Breast epithelium (tissue), 4 donors: ENCODE measurements at places on chromosomes 5 and 9.
A peak's percentile ranks its signal among the peaks of the same experiment; 100 is the strongest.

GRCh38 chr5:2295476-2295875 is 412.8 kb upstream of the IRX4 start:
- H3K27ac ChIP-seq, result no peak overlapping the region
- H3K36me3 ChIP-seq, result no peaks in the 10 kb centered on the region
- peak; percentile 31 for DNase-seq
- no peaks in the 10 kb centered on the region for H3K4me1 ChIP-seq
- no peak overlapping the region for H3K4me3 ChIP-seq
- H3K27me3 ChIP-seq, result no peaks in the 10 kb centered on the region

- H3K4me3 ChIP-seq, result peak overlapping the region; percentile 76
- peaks cover 3% of the 10 kb centered on the region for H3K4me1 ChIP-seq
- no peak for DNase-seq
- H3K36me3 ChIP-seq, result no peaks in the 10 kb centered on the region
- no peaks in the 10 kb centered on the region for H3K27me3 ChIP-seq
Observed at GRCh38 chr9:132879457-132880323, 992 bp downstream of the SPACA9 start.

DNA sequence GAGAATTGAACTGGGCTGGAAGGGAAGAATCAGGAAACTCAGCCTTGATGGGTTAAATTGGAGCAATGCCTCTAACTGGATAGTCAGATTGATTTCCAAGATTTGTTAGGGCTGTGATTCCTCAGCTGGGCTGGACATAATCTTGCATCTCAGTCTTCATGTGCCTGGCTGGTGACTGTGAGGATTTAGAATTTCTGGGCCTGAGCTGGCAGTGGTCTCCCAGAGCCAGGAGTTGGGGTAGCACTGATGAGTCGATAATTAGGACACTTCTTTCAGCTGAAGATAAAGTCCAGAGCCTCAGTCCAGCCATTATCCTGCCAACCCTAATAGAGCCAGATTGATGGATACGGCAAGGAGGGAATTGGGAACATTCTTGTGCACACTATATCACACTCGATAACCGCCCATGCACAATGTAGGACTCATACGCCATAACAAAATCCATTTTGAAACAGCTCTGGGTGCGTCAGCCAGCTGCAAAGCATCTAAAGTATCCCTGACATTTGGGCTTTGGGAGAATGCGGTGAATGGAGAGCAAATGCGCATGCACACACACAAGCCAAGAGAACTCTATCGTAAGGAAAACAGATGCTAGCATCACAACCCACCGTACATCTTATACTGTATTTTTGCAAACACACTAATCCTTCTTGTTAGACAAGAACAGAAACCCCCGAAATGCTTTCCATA is 405.1 kb upstream of the KLF4 start:
- no peaks in the 10 kb centered on the region for H3K36me3 ChIP-seq
- no peak overlapping the region for H3K27ac ChIP-seq
- no peaks in the 10 kb centered on the region for H3K27me3 ChIP-seq
- H3K4me1 ChIP-seq, result no peaks in the 10 kb centered on the region
- DNase-seq, result no peak

- H3K4me1 ChIP-seq, result no peaks in the 10 kb centered on the region
- no peak overlapping the region for H3K4me3 ChIP-seq
- H3K36me3 ChIP-seq, result no peaks in the 10 kb centered on the region
- H3K27me3 ChIP-seq, result no peaks in the 10 kb centered on the region
Observed at GRCh38 chr5:50623666-50624065, 42.8 kb upstream of the PARP8 start.

GRCh38 chr9:91345978-91346377 is 15.7 kb downstream of the AUH start:
- H3K36me3 ChIP-seq, result no peaks in the 10 kb centered on the region
- DNase-seq, result no peak
- no peak overlapping the region for H3K27ac ChIP-seq
- H3K4me1 ChIP-seq, result peaks cover 9% of the 10 kb centered on the region

- no peak for DNase-seq
- no peak overlapping the region for H3K27ac ChIP-seq
- H3K4me1 ChIP-seq, result no peaks in the 10 kb centered on the region
- H3K36me3 ChIP-seq, result no peaks in the 10 kb centered on the region
- no peak overlapping the region for H3K4me3 ChIP-seq
- no peaks in the 10 kb centered on the region for H3K27me3 ChIP-seq
Observed at GRCh38 chr5:142520885-142521284, 165.0 kb downstream of the FGF1 start.

DNA sequence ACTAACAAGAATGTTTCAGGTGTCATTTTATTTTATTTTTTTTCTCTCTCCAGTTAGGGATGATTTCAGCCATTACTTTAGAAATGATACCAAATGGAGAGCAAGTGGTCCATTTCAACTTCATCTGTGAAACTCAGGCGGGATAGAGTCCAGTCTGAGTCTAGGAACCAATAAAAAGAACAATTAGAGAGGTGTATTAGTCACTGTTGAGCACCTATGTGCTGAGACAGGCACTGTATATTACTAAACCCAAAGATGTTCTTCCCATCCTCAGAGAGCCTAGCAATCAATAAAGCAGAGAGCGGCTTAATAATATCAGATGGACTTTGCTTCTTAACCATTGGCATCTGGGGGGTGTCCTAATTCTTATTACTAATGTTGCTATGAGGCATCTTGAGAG is 410.3 kb upstream of the SLC24A2 start:
- no peak overlapping the region for H3K27ac ChIP-seq
- no peaks in the 10 kb centered on the region for H3K4me1 ChIP-seq
- H3K4me3 ChIP-seq, result no peak overlapping the region
- no peaks in the 10 kb centered on the region for H3K36me3 ChIP-seq
- no peaks in the 10 kb centered on the region for H3K27me3 ChIP-seq

- no peaks in the 10 kb centered on the region for H3K36me3 ChIP-seq
- DNase-seq, result no peak
- no peaks in the 10 kb centered on the region for H3K27me3 ChIP-seq
- H3K27ac ChIP-seq, result peak overlapping the region; percentile 52
Observed at GRCh38 chr9:113943112-113944009, 67.3 kb downstream of the ZNF618 start.

DNA sequence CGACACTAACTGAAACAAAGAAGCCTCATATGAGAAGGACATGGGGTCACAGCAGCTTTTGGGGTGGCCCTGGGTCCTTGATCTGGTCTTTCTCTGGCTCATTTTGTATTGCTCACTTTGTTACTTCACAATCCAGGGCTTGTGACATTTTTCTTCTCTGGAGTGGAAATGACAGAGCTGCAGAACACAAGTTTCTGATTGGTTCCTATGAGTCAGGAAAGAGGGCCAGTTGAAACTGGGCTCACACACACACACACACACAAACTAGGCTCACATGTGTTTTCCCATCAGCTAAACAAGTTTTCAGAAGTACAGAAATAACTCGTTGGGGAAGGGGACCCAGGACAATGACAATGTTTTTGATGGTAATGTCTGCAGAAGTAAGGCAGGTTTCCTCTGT is 54.3 kb downstream of the TMC1 start:
- H3K27me3 ChIP-seq, result no peaks in the 10 kb centered on the region
- no peak overlapping the region for H3K4me3 ChIP-seq
- no peak for DNase-seq
- peaks cover 2% of the 10 kb centered on the region for H3K4me1 ChIP-seq
- peak overlapping the region; percentile 16 for H3K27ac ChIP-seq

- H3K27ac ChIP-seq, result peak overlapping the region; percentile 46
- no peak overlapping the region for H3K4me3 ChIP-seq
- H3K4me1 ChIP-seq, result no peaks in the 10 kb centered on the region
Observed at GRCh38 chr9:112867275-112867991, 23.2 kb downstream of the SLC46A2 start.

GRCh38 chr9:92746567-92747458 is 17.8 kb downstream of the BICD2 start:
- no peaks in the 10 kb centered on the region for H3K27me3 ChIP-seq
- no peak for DNase-seq
- no peaks in the 10 kb centered on the region for H3K4me1 ChIP-seq
- H3K36me3 ChIP-seq, result no peaks in the 10 kb centered on the region

DNA sequence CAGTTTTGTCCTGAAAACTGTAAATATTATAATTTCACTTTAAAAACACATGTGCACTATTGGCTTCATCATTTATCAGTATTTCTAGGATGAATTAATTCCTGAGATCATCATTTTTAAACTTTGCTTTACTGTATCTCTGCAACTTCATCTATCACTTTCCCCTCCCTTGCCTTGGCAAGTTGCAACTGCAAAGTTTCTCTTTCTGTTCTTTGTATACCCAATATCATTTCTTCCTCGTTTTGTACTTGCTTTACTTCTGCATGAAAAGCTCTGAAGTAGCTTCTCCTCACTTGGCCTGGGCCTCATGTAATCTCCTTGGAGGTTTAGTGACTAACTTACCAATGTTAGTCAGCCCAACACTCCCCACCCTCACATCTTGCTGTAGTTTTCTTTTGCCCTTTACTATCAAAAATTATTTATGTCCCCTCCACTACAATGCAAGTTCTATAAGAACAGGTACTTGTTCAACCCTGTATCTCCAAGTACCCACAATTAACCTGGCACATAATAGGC is 12.8 kb downstream of the C5orf63 start:
- DNase-seq, result no peak
- no peaks in the 10 kb centered on the region for H3K27me3 ChIP-seq
- no peak overlapping the region for H3K27ac ChIP-seq
- no peaks in the 10 kb centered on the region for H3K36me3 ChIP-seq
- no peak overlapping the region for H3K4me3 ChIP-seq

- H3K27me3 ChIP-seq, result no peaks in the 10 kb centered on the region
- H3K36me3 ChIP-seq, result no peaks in the 10 kb centered on the region
- H3K27ac ChIP-seq, result peak overlapping the region; percentile 42
- H3K4me1 ChIP-seq, result no peaks in the 10 kb centered on the region
Observed at GRCh38 chr9:37995348-37995737, 73.7 kb downstream of the SHB start.

DNA sequence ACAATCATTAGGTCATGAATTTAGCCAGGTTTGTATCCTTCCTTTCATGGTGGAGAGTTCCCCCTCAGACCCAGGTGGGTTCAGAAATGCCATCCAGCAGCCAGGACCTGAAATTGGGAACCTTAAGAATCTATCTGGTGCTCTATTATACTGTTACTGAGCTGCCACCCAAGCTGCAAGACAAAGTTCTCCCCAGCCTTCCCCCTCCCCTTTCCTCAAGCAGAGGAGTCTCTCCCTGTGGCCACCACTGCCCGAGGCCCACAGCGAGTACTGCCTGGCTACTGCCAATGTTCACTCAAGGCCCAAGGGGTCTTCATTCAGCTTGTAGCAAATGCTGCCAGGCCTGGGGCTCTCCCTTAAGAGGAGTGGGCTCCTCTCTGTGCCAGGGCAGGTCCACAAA is 133.8 kb downstream of the TMEM38B start:
- no peaks in the 10 kb centered on the region for H3K27me3 ChIP-seq
- DNase-seq, result no peak
- H3K4me1 ChIP-seq, result no peaks in the 10 kb centered on the region
- no peaks in the 10 kb centered on the region for H3K36me3 ChIP-seq

GRCh38 chr5:8391911-8392310 is 523.0 kb downstream of the MTRR start:
- H3K27ac ChIP-seq, result no peak overlapping the region
- H3K36me3 ChIP-seq, result no peaks in the 10 kb centered on the region
- no peaks in the 10 kb centered on the region for H3K27me3 ChIP-seq
- no peaks in the 10 kb centered on the region for H3K4me1 ChIP-seq
- H3K4me3 ChIP-seq, result no peak overlapping the region

DNA sequence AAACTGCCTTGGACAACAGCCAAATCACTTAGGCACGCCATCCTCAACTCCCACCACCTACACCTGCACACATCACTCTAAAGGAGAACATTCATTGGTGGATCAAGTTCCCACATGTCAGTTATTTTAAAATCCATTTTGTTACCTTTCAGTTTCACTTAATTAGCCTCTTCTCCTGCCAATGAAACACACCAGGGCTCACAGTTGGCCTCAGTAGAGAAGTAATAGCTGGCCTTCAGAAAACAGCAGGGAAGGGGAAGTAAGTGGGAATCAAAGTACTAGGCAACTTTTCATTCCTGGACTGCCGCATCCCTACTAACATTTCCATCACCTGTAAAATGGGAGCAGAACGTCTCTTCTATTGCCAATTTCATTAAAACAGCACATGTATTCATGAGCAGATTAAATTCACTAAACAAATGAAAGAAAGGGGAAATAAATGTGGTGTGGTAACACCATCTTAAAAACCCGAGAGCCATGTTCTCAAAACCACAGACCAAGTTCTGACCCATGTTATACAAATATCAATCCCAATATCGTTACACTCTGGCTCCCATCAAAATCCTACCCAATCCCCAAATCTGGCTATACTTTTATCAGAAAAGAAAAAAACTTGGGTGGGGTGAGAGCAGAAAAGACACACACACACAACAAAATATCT is 1.7 kb downstream of the SIL1 start:
- H3K4me1 ChIP-seq, result no peaks in the 10 kb centered on the region
- H3K36me3 ChIP-seq, result no peaks in the 10 kb centered on the region
- no peak overlapping the region for H3K27ac ChIP-seq

GRCh38 chr9:13628526-13628925 is 349.0 kb upstream of the MPDZ start:
- no peak overlapping the region for H3K27ac ChIP-seq
- no peak for DNase-seq
- no peak overlapping the region for H3K4me3 ChIP-seq
- H3K27me3 ChIP-seq, result no peaks in the 10 kb centered on the region

GRCh38 chr9:1513105-1513504 is 462.9 kb downstream of the DMRT2 start:
- H3K4me1 ChIP-seq, result no peaks in the 10 kb centered on the region
- no peaks in the 10 kb centered on the region for H3K36me3 ChIP-seq
- no peak overlapping the region for H3K27ac ChIP-seq

DNA sequence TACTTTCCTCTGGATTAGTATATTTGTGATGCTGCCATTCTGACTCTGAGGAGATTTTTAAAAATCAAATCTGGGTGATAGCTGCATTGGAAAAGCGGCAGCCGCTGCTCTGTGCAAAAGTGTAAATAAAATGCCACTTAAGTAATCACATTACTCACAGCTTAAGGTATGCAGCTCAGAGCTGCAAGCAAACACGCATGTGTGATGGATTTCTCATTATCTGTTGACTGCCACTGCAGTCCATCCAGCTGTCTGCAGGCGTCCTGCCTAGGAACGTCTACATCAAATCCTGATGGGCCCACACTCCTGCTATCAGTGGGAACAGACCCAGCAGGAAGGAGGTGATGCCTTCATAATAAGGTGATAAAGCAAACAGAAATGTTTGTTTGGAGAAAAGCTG is 216.9 kb downstream of the SPOCK1 start:
- no peak overlapping the region for H3K4me3 ChIP-seq
- no peak for DNase-seq
- H3K4me1 ChIP-seq, result no peaks in the 10 kb centered on the region
- no peaks in the 10 kb centered on the region for H3K27me3 ChIP-seq
- no peaks in the 10 kb centered on the region for H3K36me3 ChIP-seq
- H3K27ac ChIP-seq, result no peak overlapping the region

GRCh38 chr5:173664154-173664526 is 47.7 kb upstream of the BOD1 start:
- no peaks in the 10 kb centered on the region for H3K27me3 ChIP-seq
- no peaks in the 10 kb centered on the region for H3K4me1 ChIP-seq
- no peak overlapping the region for H3K4me3 ChIP-seq
- no peak overlapping the region for H3K27ac ChIP-seq
- no peak for DNase-seq

GRCh38 chr5:138668451-138669380 is 84.5 kb upstream of the CTNNA1 start:
- H3K4me1 ChIP-seq, result no peaks in the 10 kb centered on the region
- no peaks in the 10 kb centered on the region for H3K36me3 ChIP-seq

GRCh38 chr5:151062405-151063141 is 18.3 kb downstream of the TNIP1 start:
- no peaks in the 10 kb centered on the region for H3K36me3 ChIP-seq
- H3K4me1 ChIP-seq, result no peaks in the 10 kb centered on the region
- no peaks in the 10 kb centered on the region for H3K27me3 ChIP-seq
- H3K27ac ChIP-seq, result no peak overlapping the region
- DNase-seq, result no peak

GRCh38 chr9:72254901-72255545 is 105.8 kb downstream of the GDA start:
- DNase-seq, result no peak
- H3K27ac ChIP-seq, result no peak overlapping the region
- H3K4me1 ChIP-seq, result no peaks in the 10 kb centered on the region
- no peaks in the 10 kb centered on the region for H3K36me3 ChIP-seq
